Dermis blood vessel endothelial cell (primary cell): ENCODE measurements at places on chromosomes 7 and 10. TPM values are rescaled to one million over a fixed set of nuclear protein-coding genes. Genes with fewer than 3 reads are reported as not detected.

Gene UCN3
- not detected in 2 replicates for total RNA-seq

Gene ITPRID1
- not detected in 2 replicates for total RNA-seq

DNA sequence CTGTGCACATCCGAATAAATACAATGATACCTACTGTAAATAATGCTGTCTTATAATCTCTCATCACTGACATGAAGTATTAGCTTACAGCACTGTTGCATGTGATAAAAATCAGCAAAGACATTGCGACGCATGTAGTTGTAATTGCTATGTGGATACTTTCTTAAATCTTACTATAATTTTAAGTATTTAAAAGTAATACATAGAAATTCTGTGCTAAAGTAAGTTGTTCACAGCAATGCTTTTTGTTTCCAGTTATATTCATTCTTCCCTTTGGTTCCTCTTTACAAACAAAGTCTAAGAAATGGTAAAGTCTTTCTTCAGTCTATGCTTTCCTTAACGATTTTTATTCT lies 113.7 kb upstream of the DGKB start:
- no peak for DNase-seq

- no peak for DNase-seq
Measured at GRCh38 chr10:103054621-103055020, 136.5 kb downstream of the CNNM2 start.

- no peak for DNase-seq
Measured at GRCh38 chr10:69815104-69815503, 13.4 kb downstream of the COL13A1 start.

DNA sequence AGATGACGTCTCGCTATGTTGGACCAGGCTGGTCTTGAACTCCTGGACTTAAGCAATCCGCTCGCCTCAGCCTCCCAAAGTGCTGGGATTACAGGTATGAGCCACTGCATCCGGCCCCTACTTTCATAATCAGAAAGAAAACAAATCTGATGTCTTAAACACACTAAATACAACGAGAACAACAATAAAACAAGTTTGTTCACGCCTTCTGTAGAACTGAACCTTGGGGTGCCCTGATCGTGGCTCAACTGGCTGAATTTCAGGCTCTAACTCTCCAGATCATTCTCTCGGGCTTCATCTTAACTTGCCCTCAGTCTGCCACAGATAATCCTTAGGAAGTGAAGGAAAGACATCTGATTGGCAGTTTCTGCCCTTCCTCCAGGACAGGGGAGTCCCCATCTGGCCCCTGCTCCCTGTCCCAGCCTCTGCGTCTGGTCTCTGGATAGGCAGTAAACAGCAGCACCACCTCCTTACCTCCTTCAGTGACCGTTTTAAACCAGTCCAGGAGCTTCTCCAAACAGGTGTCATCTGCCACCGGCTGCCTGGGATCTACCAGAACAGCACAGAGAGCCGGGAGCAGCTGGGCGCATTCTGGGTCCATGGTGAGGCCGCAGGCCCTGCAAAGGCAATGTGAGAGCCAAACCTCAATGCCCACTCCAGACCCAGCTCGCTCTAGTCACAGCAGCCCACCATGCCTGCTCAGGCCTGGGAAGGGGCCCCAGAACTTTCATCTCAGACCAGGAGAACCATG lies 1.3 kb downstream of the BRAT1 start:
- no peak for DNase-seq

- DNase-seq = peak; percentile 68
Measured at GRCh38 chr10:29841724-29842649, 207.2 kb upstream of the SVIL start.
